ENCODE measurements at places on chromosomes 6 and 20. TPM values are rescaled to one million over a fixed set of nuclear protein-coding genes. Genes with fewer than 3 reads are reported as not detected.

SLC35B3 gene
- 27.0 TPM for total RNA-seq

CST7 gene
- total RNA-seq, result not detected

LPIN3 gene
- total RNA-seq, result 21.3 TPM

SLC13A3 gene
- total RNA-seq, result 19.7 TPM

SPTLC3 gene
- total RNA-seq, result 28.5 TPM

ISM1 gene
- 5.0 TPM for total RNA-seq

DNA sequence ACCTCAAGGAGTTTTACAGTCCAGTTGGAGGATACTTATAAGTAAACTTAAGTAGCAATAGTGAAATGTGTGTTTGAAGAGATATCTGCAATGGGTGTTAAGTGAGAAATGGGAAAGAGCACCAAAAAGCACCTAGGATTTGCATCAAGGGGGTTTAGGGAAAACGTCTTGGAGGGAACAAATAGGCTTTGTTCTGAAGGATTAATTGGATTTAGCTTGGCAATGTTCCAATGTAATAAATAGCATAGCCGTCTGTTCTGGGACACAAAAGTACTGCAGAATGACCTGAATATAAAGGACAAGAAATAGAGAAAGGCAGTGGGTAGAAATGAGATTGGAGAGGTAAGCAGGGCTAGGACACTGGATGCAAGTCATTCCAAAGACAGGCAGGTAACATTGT, 2.8 kb upstream of the MYO6 start:
- DNase-seq, result no peak

DNA sequence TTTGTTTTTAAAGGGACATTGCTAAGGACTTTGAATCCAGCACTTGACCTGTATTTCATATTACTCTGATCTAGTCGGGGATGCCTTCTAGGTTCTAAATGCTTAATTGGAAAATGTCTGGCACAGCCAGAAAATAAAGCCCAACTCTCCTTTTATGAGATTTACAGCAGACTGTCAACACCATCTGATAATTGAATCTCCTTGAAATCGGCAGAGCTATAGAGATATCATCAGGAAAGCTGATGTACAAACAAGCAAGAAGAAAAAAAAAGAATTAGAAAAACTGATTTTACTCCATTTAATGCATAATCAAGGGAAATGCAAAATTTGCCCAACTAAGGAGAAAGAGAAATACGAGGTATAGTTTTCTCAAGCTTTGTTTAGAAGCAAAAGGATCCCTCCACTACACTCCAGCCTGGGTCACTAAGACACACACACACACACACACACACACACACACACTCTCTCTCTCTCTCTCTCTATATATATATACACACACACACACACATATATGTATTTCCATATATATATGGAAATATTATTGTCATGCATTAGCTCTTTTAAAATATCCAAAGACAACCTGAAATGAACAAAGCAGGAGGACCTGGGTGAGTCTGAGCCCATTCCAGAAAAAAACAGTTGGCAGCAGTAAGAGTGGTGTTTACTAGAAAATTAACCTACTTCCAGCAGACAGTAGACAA, 9.5 kb upstream of the FOXC1 start:
- no peak for DNase-seq

DNA sequence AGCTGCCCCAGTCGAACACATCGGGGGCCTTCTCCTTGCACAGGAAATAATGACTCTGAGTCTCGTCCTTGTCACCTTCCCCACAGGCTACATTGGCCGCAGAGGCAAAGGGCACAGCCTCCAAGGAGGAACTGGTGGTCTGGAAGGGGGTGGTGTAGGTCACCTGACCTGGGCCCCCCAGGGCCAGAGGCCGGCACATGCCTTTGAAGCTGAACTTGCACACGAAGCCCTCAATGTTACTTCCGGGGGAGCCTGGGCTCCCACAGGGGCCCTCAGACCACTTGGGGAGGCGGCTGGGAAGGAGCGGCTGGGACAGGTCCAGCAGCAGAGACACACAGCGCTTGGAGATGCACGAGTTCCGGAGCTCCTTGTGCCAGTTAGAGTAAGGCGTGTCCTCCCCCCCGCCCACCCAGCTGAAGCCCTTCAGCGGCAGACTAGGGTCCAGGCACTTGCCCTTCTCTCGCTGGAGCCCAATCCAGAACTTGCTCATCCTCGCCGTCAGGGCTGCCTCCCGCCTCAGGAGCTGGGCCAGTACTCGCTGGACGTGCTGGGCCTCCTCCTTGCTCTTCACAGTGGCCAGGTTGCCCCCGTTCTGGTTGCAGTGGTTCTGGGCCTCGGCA, 578 bp downstream of the CD93 start:
- DNase-seq, result no peak

DNA sequence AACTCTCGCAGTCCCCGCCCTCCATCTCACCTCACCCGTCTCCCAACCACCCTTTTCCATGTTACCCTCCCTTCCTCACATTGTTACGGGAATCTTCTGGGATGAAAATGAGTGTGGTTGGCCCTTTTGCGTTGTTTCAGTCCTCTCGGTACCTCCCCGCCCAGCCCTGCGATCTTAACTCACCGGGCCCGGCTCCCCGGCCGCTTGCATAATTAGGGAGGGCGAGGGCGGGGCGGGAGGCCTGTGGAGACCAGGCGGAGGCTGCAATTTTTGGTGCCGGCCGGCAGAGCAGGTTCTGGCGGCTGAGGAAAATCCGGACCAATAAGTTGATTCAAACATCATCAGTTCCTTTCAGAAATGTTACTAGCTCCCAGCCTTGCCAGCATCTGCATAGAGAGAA, 25.2 kb downstream of the TFAP2B start:
- DNase-seq, result no peak

- DNase-seq, result no peak
Observed at GRCh38 chr6:33924681-33925080, 120.9 kb upstream of the MLN start.

DNA sequence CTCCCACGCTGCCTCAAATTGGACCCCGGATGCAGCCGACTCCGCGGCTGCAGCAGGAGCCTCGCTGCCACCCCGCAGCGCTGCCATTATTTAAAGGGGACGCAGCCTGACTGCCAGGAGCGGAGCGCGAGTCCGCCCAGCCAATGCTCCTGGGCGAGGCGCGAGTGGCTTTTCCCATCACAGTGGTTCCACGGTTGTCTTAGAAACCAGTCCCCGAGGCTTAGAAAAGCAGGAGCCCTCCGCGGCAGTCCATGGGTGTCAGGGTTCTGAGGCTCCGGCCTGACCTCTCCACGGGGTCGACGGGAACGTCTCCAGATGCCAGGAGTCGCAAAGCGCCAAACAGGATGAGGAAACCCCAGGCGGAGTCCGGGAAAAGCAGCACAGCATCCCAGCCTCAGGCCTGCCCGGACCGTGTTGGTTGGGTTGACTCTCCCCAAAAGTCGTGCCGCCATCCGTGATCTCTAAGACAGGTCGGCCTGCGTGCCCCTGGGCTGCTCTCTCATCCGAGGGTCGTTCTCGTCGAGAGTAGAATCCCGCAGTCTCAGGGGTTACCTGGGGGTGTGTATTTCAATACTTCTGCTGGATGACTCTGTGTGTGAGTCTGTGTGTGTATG, 975.8 kb upstream of the DEFB115 start:
- no peak for DNase-seq

GRCh38 chr6:165184192-165184979, 125.0 kb downstream of the C6orf118 start:
- no peak for DNase-seq

- no peak for DNase-seq
Observed at GRCh38 chr6:157955675-157956074, 26.0 kb upstream of the SYNJ2 start.

GRCh38 chr20:64236137-64237088, 19.1 kb upstream of the PCMTD2 start:
- DNase-seq, result no peak

- DNase-seq, result no peak
Observed at GRCh38 chr6:161228096-161228495, 45.8 kb downstream of the AGPAT4 start.

- DNase-seq, result no peak
Observed at GRCh38 chr6:40049128-40049527, 114.9 kb upstream of the MOCS1 start.

DNA sequence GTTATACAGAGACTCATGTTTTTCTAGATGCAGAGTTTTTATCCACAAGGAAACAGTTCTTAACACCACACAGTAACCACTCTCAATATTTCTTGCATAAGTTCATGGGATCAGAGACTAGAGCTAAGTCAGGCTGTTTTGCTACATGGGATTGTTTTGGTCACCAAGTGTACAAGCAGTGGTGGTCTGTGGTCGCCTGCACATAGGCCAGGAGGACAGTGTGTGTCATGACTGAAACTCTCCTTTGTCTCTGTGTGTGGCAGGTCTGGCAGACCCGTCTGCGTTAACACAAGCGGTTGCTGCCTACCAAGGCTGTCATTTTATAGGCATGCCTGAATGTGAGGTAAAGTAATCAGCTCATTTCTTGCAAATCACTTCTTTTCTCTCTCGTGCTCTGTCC, 18.9 kb downstream of the WRNIP1 start:
- no peak for DNase-seq

DNA sequence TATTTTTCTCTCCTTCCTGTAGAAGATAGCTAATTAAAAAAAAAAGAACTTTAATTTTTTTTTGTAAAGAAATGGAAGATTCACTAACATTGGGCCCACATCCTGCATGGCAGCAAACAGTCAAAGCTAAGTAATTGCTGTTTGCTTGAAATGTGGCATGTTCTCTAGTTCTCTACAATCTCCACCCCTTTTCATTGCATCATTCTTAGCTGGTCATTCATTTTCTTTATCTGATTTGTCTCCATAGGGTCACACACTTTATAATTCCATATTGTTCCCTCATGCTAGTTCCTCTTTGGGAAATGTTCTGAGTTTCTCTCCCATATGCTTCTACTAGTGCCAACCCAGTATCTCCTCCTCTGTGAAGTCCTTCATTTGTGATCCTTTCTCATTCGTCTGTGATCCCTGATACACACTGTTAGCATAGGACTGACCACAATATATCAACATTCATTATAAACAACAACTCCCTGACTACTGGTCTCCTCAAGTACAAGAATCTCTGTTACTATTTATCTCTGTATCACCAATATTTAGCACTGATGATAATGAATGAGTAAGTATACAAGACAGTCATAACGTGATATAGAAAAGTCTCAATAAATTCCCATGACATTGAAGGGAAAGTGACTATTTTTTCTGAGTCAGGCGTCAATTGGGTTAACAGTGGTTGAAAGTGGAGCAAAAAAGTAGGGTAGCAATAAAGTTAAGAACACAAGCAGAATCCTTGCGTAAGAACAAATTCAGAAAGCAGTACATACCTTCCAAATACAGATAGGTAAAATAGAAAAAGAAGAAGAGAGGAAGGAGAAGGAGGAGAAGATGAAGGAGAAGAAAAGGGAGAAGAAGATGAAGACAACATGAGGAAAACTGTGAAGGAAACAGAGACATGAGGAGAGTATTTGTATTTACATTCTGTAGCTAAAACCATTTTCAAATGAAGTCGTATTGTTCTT, 33.2 kb upstream of the MYB start:
- no peak for DNase-seq

DNA sequence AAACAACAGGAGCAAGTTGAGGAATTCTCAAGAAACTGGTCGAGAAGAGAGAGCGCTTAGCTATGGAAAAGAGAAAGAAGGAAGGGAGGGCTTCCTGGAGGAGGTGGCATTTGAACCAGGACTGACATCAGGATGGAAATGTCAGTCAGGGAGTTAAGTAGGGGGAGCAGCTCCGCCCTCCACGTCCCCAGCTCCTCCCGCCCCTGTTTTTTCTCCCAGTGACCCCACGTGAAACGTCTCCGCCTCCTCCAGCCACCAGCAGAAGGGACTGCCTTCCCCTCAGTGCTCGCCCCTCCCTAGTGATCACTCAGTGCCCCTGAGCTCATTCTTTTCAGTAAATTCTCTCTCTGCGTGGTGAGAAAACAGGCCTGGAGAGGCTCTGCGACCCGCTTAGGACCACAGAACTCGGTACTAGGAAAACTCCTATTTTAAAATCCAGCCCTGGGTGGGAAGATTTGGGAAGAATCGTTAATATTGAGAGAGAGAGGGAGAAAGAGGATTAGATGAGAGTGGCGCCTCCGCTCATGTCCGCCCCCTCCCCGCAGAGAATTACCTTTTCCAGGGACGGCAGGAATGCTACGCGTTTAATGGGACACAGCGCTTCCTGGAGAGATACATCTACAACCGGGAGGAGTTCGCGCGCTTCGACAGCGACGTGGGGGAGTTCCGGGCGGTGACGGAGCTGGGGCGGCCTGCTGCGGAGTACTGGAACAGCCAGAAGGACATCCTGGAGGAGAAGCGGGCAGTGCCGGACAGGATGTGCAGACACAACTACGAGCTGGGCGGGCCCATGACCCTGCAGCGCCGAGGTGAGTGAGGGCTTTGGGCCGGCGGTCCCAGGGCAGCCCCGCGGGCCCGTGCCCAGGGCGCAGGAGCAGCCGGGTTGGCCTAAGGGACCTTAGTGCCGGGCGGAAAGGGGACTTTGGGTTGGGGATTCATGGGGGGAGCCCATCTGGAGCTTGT, 4.6 kb downstream of the HLA-DPB1 start:
- peak; percentile 62 for DNase-seq

GRCh38 chr20:23242104-23242503, 108.5 kb upstream of the NXT1 start:
- DNase-seq, result no peak

- no peak for DNase-seq
Observed at GRCh38 chr20:35077341-35077740, 15.3 kb downstream of the TRPC4AP start.

- no peak for DNase-seq
Observed at GRCh38 chr20:10171864-10172751, 46.5 kb upstream of the SNAP25 start.

- DNase-seq, result no peak
Observed at GRCh38 chr6:157516319-157517026, 135.5 kb downstream of the ZDHHC14 start.

DNA sequence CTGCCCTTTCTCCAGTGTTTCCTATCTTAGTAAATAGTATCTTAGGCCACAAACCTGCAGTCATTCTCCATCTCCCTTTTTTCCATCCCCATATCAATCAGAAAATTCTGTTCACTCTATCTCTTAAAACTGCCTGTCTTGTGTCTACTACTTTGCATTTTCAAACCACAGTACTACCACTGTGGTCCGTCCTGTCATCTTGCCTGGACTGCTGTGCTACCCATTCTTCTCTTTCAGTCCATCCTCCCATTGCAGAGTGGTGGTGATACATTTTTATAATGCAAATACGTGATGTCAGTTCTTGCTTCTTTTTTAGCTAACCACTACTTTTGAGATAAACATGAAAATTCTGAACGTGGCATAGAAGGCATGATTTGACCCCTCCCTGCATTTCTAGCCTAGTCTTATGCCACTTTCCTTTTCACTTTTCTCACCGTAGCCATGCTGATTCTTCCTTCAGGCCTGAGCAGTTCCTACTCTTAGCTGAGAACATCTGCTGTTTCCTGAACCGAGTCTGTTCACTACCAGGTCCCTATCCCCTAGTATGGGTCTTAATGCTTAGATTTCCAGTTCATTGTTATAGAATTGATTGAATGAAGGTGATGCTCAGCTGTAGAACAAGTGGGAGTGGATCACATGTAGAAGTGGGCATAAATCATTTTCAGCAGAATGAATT, 13.8 kb downstream of the TBPL1 start:
- no peak for DNase-seq

GRCh38 chr6:45608252-45608913, 230.6 kb upstream of the SUPT3H start:
- DNase-seq, result no peak

Data from mesothelial cell of epicardium (in vitro differentiated cells).